Posterior cingulate gyrus (tissue), 11 donors: ENCODE measurements at places on chromosomes 2 and 18.

DNA sequence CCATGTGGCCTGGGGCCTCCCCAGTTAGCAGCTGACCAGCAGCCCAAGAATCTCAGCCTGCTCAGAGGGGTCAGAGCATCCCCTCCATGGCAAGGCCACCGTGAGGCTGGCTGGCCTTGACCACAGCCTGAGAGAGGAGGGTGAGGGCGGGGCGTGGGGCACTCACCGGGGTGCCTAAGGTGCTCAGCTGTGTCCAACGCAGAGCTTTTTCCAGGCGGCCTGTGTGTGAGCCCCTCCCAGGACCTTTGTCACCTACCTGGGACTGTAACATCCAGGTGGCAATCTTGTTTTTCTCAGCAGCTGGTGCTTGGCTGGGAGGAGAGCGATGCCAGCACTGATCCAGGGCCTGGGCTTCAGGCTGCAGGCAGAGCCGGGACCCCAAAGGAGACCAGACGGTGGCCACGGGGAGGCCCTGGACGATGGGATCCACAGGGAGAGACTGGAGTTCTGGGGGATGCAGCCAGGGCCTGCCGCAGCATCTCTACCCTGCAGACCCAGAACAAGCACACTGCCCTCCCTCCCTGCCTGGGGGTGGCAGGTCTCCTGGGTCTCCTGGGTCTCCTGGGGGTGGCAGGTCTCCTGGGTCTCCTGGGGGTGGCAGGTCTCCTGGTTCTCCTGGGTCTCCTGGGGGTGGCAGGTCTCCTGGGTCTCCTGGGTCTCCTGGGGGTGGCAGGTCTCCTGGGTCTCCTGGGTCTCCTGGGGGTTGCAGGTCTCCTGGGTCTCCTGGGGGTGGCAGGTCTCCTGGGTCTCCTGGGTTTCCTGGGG lies 12.3 kb downstream of the SNED1 start:
- DNase-seq: no peak

- no peak for DNase-seq
Observed at GRCh38 chr2:45586600-45586999, 24.5 kb downstream of the SRBD1 start.

DNA sequence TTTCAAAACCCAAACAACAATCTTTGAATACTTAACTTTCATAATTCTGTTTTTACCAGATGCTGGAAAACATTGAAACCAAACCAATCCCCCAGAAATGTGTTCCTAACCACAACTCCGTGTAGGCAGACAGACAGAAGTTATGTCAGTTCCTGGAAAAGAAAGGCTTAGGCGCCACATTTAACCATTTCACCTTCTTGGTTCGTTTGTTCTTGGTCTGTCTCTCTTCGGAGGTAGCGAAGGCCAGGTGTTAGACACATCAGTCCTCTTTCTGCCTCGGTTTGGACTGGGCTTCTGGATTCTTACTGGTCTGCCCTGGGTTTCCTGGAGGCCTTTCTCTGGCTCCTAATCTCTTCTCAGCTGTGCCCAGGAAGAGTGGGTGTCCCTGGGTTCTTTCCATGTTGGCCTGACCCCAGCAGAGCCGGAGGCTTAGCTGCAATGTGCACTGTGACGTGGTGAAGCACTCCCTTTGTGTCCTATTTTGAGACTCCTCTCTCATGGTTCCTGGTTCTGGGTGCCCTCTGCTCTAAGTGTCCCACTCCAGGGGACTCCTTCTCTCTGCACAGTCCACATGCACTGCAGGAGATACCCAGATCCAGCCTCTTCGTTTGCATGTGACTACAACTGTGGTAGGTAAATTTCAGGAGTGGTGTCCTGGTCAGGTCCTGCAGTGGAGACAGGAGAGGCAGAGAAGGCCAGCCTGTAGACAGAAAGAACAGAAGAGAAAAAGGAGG lies 23.1 kb upstream of the RAB31 start:
- DNase-seq: no peak

- no peak for DNase-seq
Observed at GRCh38 chr2:24907116-24907515, 12.9 kb downstream of the ADCY3 start.

GRCh38 chr2:197777823-197778407 lies 7.2 kb downstream of the BOLL start:
- DNase-seq: no peak

DNA sequence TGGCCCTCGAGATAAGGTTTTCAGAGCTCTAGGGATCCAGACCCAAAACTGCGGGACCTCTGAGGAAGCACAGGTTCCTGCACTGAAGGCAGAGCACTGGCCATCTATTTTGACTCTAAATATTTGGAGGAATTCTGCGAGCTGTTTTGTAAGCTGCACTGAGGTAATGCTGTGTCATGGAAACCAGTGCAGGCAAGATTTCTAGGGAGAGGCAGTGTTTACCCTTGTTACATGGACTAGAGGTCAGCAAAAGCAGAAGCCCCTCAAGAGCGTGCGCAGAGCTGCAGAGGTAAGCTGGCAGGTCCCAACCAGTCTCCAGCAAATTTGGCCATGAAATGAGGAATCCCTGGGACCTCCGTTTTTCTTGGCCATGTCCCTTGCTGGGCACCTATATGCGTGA lies 137.3 kb downstream of the RNF152 start:
- DNase-seq: no peak
